ENCODE measurements at places on chromosomes 4 and X.

DNA sequence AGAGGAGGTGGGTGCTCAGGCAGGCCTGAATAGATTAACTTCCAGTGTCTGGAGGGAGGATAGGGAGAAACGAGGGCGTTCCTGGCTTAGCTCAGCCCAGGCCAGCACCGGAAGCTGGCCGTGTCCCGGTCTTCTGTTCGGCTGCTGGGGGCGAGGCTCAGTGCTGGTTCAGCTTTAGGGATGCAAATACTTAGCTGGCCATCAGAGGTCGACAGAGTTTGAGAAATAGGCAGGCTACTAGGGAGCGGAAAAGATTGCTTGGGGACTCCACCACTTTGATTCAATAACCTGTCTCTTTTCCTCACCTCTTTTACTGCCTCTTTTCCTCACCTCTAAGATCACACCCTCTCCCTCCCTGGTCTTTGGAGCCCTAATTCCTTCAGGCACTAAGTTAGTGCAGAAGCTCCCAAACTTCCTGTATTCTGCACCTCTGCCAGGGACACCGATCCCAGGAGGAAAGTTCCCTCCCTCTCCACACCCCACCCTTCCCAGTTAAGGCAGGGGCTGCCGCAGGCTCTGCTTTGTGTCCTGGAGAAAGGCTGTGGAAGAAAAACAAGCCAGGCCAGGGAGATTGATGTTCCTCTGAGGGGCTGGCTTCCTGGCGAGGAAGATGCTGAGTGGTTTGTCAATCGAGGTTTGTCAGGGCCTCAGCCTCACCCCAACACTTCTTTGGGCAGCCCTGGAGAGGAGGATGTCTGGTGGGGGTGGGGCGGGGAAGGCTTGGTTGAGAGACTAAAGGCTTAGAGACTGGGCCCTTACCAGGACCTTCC, 6.0 kb upstream of the EFNB1 start:
- DNase-seq: no peak

- DNase-seq: no peak
Observed at GRCh38 chr4:165874791-165875371, 1.8 kb downstream of the TLL1 start.

- DNase-seq: peak; percentile 2
Observed at GRCh38 chr4:67393699-67394281, 151.5 kb downstream of the CENPC start.

GRCh38 chr4:43394976-43395375, 502.5 kb downstream of the GRXCR1 start:
- DNase-seq: no peak

DNA sequence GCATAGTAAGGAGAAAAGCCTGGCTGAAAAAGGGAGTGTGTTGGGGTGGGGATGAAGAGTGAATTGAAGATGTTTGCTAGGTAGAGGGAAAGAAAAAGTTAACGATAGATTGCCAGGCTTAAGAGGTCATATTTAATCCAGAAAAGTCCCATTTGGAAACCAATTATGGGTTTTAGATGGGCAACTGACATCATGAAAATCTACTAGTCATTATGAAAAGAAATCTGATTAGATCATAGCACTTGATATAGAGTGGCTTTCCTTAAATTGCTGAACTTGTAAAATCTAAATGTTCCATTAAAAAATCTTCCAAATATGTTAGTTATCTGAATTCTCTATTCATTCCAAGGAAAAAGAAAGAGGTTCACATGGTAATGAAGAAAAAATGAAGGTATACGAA, 37.5 kb upstream of the IL21 start:
- DNase-seq: no peak

DNA sequence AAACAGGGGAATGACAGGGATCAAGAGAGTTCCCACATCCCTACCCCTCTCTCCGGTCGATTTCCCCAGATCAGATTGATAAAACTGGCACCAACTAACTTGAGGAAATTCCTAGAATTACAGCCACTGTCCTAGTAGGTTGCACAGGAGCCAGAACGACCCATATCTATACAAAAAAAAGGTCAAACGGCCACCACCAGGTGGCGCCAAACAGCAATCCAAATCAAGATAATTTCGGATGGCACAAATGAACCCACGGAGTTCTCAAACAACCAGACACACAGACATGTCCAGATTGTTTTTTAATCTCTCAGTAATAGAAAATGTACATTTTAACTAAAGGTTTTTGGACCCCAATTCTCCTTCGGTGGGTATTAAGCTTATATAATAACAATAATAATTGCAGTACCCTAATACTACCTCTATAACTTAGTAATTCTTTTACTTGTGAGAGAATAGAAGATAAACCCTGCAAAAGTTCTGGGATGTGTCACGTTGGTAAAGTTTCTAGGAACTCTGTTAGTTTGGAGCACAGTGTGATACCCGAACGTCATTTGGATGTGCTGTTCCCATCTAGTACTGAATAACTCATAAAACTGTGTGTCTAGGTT, 212.6 kb downstream of the SPOCK3 start:
- peak; percentile 7 for DNase-seq

- no peak for DNase-seq
Observed at GRCh38 chr4:59597536-59598329, 1602.4 kb upstream of the ADGRL3 start.

DNA sequence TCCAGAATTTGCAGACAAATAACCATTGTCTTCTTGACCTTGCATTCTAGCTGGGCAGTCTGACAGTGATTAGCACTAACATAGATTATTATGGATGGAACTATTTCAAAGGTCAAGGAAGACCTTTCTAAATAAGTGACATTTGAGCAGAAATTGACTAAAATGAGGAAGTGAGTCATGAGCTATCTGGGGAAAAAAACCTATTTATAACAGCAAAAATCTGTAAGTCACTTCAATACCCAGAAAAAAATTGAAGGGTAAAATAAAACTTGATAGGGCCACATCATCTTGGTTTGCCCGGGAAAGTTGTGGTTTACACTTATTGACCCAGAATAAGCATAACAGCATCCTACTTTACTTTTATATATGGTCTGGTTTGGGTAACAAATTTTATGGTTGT, 414.6 kb upstream of the HS3ST1 start:
- DNase-seq: no peak

GRCh38 chr4:55338486-55338885, 7.6 kb upstream of the SRD5A3 start:
- no peak for DNase-seq

DNA sequence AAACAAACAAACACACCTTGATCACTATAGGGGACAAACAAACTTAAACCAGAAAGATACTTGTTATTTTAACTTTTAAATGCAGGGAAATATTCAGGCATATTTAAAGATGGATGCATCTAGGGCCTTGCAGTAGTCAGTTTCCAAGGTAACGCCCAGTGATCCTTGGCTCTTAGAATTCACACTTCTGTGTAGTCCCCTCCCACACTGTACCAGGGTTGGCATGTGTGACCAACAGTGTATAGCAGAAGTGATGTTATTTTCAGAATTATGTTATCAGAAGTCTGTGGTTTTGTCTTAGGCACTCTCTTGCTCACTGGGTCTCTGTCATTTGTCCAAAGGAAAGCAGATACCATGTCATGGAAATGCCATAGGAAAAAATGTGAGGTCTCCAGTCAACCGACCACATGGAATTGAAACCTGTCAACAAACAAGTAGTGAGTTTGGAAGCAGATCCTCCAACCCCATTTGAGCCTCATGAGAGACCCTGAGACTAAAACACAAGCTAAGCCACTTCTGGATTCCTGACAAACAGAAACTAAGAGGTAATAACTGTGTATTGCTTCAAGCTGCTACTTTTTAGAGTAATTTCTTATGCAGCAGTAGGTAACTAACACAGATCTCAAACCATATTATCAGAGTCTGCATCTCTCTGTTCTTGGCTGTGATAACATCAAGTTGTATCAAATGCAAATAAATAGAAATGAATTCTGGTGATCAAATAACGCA, 670.3 kb downstream of the KCTD8 start:
- no peak for DNase-seq

- no peak for DNase-seq
Observed at GRCh38 chr4:111712093-111712677, 433.1 kb upstream of the FAM241A start.

GRCh38 chr4:5446595-5447226, 261.6 kb downstream of the EVC2 start:
- no peak for DNase-seq

DNA sequence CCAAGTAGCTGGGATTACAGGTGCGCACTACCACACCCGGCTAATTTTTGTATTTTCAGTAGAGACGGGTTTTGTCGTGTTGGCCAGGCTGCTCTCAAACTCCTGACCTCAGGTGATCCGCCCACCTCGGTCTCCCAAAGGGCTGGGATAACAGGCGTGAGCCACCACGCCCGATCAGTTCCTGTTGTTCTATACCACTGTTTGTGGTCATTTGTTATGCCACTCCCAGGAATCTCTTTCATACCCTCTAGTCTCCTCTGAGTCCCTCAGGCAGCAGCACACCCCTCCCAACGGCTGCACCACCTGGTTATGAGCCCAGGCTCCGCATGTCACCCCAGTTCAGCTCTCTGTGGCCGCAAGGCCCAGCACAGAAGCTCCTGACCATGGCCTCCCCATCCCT, 17.5 kb upstream of the CD99 start:
- DNase-seq: no peak

GRCh38 chr4:8217246-8217511, 18.1 kb downstream of the SH3TC1 start:
- no peak for DNase-seq

DNA sequence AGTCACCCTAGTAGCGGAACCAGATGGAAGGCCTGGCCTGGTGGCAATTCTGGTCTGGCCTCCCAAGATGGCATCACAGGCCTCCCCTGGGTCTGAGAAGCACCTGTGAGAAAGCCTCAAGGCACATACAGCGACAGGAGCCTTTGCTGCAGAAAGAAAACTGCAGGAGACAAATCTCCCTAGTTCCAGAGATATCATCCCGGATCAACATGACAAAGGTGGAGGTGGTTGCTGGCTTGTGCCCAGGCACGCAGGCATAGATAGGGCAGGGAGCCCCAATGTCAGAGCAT, 93.6 kb downstream of the BCOR start:
- no peak for DNase-seq
